ENCODE measurements at places on chromosomes 4 and X.

- DNase-seq: no peak
These were observed 69.6 kb upstream of the C4orf50 start for GRCh38 chr4:6087669-6088341.

DNA sequence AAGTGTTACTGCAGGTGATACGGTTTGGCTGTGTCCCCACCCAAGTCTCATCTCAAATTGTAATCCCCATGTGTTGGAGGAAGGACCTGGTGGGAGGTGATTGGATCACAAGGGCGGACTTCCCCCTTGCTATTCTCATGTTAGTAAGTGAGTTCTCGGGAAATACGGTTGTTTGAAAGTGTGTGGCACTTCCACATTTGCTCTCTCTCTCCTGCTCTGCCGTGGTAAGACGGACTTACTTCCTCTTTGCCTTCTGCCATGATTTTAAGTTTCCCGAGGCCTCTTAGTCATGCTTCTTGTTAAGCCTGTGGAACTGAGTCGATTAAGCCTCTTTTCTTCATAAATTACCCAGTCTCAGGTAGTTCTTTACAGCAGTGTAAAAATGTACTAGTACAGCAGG lies 65.2 kb upstream of the SLC7A11 start:
- no peak for DNase-seq

GRCh38 chrX:153610836-153611213 lies 11.9 kb upstream of the CCNQ start:
- no peak for DNase-seq

- DNase-seq: no peak
These were observed 257.7 kb downstream of the PRDM5 start for GRCh38 chr4:120664851-120665250.

GRCh38 chr4:77170926-77171325 lies 13.9 kb downstream of the CCNG2 start:
- DNase-seq: no peak

DNA sequence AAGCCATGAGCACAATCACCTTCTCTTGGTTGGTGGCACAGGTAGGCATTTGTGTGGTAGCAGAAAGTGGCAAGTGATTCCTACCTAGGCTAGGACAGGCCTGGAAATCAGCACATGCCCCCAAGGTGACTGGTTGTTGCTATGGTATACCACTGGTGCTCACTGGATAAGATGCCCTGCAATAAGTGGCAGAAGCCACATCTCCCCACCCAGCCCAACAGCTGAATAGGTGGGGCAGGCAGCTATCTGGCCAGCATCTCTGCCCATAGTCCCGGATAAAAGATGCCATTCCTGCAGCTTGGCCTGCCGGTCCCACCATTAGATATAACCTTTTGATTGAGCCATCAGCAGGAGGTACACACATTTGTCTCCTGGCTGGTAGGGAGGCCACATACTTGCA lies 21.1 kb downstream of the AMER1 start:
- DNase-seq: no peak

- DNase-seq: no peak
These were observed 25.6 kb upstream of the FHDC1 start for GRCh38 chr4:152910521-152910920.

DNA sequence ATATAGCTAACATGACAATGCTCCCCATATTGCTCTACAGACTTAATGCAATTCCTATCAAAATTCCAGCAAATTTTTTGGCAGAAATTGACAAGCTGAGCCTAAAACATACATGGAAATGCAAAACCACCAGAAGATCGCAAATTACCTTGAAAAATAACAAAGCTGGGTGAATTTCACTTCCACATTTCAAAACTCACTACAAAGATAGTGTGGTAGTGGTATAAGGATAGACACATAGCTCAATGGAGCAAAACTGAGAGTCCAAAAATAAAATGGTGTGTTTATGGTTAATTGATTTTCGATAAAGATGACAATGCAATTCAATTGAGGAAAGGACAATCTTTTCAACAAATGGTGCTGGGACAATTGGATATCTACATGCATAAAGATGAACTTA lies 65.8 kb downstream of the SLC9A7 start:
- no peak for DNase-seq

Data from skeletal muscle cell (primary cell).